Hematopoietic multipotent progenitor cell treated with erythropoietin and hydrocortisone succinate and interleukin-3 and kit ligand, for 8 days (in vitro differentiated cells): ENCODE measurements at places on chromosomes 6 and 20.
A peak's percentile ranks its signal among the peaks of the same experiment; 100 is the strongest.

DNA sequence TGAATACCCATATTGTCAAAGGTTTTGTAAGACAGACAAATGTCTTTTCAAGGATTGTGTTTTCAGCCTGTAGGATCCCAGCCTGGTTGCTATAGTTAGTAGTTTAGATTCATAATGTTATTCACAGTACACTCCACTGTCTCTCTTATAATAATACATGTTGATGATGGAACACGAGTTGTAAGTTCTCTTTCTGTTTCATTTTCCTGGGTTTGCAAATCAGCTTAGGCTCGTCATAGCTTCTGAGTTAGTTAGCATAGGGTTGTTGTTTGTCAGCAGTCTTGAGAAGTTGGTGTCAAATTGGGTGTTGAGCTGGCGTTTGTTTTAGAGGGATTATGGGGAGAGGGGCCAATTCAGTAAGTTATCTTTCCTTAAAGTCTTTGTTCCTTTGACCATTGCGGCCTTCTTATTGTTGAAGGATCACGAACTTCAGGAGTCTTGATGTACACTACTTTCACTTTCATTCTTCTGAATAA, 45.8 kb downstream of the QKI start:
- peak; percentile 30 for DNase-seq

- no peak for DNase-seq
Measured at GRCh38 chr6:90144928-90145555, 151.6 kb downstream of the BACH2 start.

GRCh38 chr6:33123732-33124524, 48.1 kb downstream of the HLA-DPB1 start:
- peak; percentile 73 for DNase-seq

DNA sequence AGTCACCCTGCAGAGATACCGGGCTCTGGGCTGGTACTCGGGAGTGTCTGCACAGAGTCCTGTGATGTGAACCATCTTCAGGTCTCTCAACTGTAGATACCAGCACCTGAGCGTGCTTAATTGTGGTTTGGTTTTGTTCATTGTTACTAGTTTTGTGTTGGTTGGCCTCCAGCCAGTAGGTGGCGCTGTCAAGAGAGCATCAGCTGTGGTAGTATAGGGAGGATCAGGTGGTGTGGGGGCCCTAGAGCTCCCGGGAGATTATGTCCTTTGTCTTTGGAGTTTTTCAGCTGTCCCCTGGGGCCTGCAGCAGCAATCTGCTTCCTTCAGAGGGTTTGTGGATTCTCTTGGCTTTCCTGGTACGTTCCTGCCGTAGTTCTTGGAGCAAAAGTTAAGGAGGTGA, 67.9 kb downstream of the CDYL start:
- DNase-seq = no peak

DNA sequence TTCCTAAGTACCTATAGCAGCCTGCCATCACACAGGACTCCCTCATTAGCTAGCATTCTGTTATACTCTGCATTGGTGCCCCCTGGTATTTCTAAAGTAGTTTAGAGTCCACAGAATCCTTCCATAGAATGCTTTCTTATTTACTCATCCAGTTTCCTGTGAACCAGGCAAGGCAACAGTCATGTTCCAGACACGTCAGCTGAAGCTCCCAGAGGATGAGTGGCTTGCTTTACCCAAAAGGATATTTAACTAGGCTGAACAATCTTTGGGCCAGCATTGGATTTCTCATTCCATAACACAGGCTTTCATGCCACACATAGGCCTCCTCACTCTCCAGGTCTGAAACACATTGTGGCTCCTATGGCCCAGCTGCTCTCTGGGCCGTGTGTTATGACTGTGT, 203.8 kb upstream of the MAP3K7 start:
- DNase-seq = no peak

- DNase-seq = peak; percentile 69
Measured at GRCh38 chr6:51959744-51960383, 127.5 kb downstream of the PKHD1 start.

DNA sequence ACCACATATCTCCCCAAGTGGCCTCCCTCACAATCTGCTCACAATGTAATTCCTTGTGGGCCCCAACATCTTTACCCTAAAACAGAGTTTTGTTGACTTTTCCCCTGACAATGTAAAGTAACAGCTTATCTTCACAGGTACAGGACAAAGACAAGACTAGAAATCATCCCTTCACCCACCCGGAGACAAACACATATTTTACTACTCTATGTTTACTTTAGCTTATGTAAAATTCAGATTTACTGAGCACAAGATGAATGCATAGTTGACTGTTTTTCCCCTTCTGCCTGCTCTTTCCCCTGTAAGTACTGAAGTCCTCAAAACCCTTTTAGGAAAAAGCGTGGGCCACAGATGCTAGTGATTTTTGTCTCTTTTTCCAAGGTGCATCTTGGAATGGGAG, 61.0 kb downstream of the RPP21 start:
- DNase-seq = no peak

DNA sequence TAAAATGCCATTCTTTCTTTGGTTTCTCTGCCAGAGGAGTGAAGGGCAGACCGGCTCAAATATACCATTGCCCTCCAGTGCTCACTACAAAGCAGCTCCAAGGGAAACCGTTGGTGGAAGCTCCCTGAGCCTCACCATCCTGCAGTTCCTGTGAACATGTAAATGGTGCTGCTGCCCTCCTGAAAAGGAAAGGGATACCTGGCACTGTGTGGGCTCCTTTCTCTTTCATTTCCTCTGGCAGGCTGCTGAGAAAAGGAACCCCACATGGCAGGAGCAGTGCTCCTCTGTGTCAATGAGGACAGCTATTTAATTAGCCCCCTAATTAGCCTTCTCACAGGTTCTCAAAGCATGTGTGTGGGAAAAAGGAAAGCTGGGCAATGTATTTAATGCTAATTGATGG, 142.5 kb downstream of the KLHL32 start:
- DNase-seq = no peak

- no peak for DNase-seq
Measured at GRCh38 chr6:75603106-75603420, 1.4 kb downstream of the SENP6 start.

DNA sequence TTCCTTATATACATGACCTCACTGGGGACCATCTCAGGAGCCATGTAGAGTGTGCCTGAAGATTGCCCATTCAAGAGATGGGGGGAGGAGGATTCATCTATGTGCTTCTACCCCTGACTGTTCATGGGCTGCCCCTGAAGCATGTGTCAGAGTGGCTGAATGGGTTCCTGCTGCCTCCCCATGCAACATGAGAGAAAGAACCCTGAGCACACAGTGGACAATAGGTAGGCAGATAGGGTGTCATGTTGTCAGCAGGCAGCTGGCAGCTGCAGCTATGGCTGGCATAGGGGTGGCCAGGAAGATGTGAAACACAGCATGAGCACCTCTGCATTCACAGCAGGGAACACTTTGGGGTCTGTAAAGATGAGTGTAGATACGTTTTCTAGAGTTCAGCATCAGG, 208.4 kb upstream of the CNR1 start:
- DNase-seq = no peak

- DNase-seq = no peak
Measured at GRCh38 chr6:105179244-105180065, at the start of gene POPDC3. Gene POPDC3, minus strand, starts transcription at chr6:105180014. Its CDS starts 18,105 bp downstream, at chr6:105161909.

- peak; percentile 47 for DNase-seq
Measured at GRCh38 chr6:44264154-44265006, 971 bp downstream of the NFKBIE start.

- no peak for DNase-seq
Measured at GRCh38 chr6:43764772-43765171, 5.2 kb upstream of the VEGFA start.

DNA sequence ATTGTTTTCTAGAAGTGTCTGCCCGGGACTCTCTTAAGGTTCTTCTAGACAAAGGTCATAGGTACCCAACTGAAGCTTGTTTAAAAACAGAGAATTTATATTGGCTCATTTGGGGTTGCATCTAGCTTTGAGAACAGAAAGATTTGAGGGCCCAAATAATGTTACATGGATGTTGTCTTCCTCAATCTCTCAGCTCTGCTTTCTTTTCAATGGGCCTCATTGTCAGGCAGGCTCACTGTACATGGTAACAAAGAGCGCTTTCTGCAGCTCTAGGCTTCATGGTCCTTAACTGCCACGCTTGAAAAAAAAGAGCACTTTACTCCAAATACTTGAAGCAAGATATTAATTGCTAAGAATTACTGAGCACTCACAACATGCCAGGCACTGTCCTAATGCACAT, 22.2 kb downstream of the NHLRC1 start:
- no peak for DNase-seq

DNA sequence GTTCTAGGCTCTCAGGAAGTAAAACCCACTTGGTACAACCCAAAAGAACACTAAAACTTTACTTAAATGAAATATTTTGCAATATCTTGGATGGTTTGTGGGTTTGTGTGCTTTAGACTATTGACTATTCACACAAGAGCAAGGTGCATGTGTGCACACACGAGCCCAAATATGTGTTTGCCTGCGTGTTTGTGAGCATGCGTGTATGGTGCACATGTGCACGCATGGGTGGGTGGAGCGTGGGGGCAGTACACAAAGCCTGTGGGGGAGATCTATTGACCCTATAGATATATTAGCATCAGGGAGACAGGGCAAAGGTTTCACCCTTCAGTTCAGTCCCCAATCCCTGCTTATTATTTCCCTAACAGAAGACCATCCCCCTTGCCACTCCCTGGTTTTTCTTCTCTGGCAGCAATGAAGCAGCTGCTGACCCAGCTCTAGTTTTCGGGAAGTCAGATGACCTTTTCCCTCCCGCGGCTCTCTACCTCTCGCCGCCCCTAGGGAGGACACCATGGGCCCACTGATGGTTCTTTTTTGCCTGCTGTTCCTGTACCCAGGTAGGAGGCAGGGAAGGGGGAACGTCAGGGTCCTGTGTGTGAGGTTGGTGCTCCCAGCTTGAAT, at the start of gene C2:
Gene C2 (plus strand): TSS at position 476 of the 621 bp plus-strand sequence. CDS start 36 bp downstream, at position 512.
- no peak for DNase-seq

DNA sequence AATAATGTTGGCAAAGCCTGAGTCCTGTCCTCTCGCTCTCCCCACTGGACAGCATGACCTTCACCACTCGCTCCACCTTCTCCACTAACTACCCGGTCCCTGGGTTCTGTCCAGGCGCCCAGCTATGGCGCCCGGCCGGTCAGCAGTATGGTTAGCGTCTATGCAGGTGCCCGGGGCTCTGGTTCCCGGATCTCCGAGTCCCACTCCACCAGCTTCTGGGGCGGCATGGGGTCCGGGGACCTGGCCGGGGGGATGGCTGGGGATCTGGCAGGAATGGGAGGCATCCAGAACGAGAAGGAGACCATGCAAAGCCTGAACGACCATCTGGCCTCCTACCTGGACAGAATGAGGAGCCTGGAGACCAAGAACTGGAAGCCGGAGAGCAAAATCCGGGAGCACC, 20.5 kb downstream of the RNF114 start:
- DNase-seq = no peak

- no peak for DNase-seq
Measured at GRCh38 chr6:132650429-132650828, 8.6 kb downstream of the TAAR1 start.

- no peak for DNase-seq
Measured at GRCh38 chr6:148225871-148226270, 116.8 kb upstream of the SASH1 start.

DNA sequence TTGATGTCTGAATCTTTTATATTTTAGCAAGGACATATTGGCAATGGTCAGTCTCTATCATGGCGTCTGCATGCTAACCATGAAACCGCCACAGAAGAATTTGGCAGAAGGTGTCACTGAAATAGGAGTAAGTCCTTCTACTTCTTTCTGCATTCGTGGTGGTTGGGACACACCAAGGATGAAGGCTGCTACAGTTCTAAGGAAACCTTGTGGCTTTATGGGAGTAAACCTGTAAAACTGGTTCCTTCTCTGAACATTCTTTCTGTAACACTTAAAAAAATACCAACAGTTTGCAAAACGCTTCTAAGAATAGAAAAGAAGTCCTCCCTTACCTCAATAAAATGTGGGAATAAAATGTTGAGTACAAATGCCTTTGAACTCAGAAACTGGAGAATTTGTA, 195.3 kb downstream of the SLC24A3 start:
- DNase-seq = no peak

DNA sequence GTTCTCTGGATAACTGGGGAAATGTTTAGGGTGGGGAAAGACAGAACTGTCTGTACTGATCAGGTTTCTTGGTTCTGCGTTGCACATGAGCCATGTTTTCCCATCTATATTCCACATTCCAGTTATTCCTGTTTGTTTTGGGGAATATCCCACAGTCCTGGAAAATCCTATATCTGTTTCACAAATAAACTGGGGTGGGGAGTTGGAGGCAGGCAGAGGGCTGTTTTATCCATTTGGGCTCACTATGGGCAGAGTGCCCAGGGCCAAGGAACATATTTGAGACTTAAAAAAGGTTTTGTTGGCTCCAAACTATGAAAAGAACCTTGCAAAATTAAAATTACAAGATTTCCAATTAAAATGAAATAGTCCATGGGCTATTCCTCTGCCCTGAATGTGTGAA, 21.5 kb downstream of the FOXP4 start:
- DNase-seq = no peak

DNA sequence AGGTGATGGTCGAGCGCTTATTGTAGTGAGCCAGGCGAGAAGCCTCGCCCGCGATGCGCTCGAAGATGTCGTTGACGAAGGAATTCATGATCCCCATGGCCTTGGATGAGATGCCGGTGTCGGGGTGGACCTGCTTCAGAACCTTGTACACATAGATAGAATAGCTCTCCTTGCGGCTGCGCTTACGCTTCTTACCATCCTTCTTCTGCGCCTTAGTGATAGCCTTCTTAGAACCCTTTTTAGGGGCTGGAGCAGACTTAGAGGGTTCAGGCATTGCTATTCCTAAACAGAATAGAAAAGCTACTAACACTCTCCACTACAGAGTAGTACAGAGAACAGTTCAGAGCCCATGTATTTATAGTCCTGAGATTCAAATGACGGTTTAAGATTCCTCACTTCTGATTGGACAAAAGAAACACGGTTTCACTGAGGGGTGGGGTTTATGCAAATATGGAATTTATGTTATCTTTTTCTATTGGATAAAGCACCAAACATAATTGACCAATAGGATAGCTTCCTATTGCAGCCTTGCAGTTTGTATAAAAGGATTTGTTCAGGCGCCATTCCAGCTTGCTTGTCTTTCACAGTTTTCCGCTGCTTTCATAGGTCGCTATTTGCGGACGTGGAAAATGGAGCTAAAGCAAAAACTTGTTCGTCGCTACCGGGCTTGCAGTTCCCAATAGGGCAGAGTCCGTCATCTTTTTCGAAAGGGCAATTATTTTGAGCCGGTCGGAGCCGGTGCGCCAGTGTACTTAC, 43.7 kb upstream of the HFE start:
- DNase-seq = peak; percentile 99

DNA sequence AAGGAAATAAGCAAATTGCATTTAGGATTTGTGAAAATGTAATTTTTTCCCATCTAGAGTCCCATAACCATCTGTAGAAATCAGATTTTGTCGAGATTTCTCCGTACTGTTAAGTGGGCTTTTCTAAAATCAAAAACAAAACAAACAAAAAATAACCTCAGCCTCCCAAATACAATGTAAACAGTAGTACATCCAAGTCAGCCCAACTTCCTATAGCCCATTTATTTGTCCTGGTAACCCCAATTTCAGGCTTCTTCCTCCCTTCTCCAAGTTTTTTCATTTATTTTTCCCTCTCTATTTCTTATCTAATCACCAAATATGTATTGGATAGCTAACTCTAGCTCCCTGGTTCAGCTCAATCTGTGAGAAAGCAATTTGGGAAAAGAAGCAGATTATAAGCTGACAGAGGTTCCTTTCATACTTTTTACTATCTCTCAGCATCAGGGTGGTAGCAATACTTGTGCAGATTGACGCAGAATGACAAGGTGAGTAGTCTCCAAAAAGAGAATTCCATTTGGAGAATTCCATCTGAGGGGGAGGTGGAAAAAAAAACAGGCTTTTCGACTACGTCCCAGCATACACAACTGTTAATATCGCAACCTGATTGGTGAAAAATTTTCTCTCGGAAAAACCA, 132.6 kb upstream of the BTN3A2 start:
- peak; percentile 41 for DNase-seq
